Kasumi-1 (cell line): ENCODE measurements at places on chromosomes 6 and 20.
A peak's percentile ranks its signal among the peaks of the same experiment; 100 is the strongest.

GRCh38 chr20:53708129-53708968 lies 114.7 kb upstream of the ZNF217 start:
- peak; percentile 15 for DNase-seq

GRCh38 chr6:106126482-106126881 lies 40.3 kb downstream of the PRDM1 start:
- DNase-seq, result no peak

- DNase-seq, result no peak
Observed at GRCh38 chr6:75386050-75386770, 101.6 kb upstream of the TMEM30A start.

- peak; percentile 70 for DNase-seq
Observed at GRCh38 chr20:35306931-35307517, 14.8 kb upstream of the FAM83C start.

DNA sequence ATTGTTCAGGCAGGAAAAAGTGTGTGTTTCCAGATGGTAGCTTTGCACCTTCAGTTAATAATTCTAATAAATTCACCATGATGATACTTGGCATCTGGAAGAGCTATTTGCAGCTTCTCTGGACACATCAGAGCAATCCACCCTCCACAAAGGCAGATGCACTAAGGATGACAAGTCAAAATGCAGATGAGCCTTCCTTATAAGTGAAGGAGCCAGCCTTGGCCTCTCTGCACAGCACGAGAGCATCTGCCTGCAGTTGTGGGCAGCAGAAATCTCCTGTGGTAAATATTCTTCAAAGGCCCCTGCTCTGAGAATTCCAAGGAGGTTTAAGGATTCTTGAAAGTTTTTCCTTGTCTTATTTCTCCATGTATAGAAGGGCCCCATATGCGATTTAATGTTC lies 6.9 kb upstream of the POM121L2 start:
- no peak for DNase-seq

DNA sequence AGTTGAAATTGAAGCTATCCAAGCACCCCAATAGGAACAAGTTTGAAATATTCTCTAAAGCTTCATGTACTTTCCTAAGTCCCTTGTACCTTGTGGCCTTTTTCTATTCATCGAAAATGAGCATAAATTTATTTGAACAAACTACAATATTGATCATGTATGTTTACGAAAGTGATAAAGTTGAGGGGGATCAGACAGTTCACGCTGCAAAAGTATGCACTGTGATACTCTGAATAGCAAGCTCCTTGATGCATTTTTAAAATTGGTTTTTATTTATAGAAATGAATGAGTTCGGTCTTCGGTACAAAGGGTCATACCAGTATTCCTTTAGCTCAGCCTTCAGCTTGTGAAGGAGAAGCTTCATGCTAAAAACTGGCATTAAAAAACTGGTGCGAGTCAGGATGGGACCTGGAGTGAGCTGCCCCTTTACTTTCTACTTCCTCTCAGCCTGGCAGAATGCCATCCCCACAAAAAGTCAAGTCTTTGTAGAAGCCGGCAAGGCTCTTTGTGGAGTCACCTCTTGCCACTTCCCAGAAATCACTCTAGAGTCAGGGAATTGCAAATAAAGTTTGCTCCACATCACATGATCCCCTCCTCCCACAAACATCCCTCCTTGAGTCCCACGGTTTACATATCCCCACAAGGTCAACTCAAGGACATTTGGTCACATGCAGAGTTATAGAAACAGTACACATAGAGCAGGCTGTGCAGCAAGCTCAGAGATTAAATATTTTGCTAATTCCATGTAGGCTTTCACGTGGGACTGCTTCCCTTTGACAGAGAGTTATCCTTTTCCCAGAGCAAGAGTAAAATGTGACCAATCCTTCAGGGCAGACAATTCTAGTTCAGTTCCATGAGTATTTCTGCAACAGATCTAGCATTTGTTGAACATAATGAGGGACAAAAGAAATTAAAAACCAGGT lies 34.6 kb upstream of the ADGRF1 start:
- peak; percentile 19 for DNase-seq

GRCh38 chr6:79438030-79438429 lies 99.2 kb downstream of the LCA5 start:
- DNase-seq, result no peak

DNA sequence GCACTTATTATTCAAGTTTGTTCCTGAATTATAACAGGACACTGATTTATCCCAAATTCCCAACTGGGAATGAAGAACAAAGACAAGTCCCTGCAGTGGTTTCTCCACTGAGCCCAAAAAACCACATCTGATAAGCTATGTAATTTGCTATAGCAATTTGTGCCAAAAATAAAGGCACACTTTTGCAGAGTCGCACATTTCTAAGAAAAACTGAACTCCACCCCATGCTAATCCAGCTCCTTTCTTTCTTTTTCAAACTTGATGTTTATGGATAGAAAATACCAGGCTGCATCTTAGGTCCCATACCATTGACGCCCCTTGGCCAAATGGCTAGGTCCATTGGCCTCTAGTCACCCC lies 170.2 kb upstream of the CITED2 start:
- DNase-seq, result no peak

GRCh38 chr6:30821862-30822784 lies 62.2 kb upstream of the DDR1 start:
- DNase-seq, result peak; percentile 35
